ENCODE measurements at places on chromosomes 12 and 14.

GRCh38 chr12:1022032-1022970 lies 31.3 kb downstream of the ERC1 start:
- no peak for DNase-seq

DNA sequence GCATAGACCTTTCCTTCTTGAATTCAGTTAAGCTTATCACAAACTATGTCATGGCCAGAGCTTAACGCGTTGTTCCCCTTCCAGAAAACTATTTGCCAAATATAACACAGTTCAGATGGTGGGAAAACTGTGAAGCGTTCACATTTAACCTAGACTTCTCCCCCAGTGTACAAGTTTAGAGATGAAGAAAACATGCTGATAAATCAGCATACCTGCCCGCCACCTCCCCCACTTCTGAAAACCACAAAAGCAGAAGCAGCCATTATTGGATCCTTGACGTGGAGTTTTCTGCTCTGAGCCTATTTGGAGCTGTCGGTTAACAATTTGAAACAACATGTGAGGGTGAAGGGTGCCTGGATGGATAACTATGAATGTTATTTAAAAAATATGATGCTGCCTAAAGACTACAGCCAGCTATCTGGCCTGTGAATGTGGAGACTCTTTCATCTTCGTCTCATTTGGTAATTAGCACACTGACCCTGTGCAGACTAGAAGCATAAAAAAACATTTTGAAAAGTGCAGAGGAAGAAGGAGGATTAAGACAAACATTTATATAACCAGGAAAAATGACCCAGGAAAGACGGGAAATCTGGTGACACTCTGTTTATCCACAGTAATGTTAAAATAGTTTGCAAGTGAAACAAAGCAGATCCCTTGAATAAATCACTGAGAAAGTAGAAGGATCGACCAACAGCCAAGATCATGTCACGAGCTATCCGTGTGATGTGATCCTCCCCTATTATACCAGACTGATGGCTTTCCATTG lies 408.2 kb downstream of the AEBP2 start:
- DNase-seq, result peak; percentile 68

DNA sequence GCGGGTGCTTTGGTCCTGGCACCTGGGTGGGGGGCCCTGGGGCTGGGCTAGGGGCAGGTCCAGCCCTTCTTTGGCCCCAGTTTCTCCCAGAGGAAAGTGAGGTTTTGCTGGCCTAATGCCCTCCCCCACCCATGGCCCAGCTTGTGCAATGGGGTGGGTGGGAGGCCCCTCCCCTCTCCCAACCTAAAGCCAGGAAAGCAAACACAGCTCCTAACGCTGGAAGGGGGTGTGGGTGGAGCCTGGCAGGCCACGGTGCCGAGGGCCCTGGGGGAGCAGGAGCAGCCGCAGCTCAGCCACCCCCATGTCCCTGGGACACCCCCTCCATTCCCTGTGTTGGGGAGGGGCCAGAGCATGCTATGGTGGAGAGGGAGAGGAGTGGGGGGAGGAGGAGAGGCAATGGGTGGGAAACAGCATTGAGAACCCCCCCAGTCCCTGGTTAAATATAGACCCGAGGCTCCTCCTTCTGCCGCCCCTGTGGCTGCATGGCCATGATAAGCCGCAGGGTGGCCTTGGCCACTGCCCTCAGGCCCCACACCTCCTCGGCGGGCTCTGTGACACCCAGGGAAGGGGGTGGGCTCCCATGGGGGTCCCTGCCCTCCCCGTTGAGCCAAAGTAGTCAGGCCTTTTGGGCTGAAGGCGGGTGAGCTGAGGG lies 4.7 kb downstream of the EXOC3L4 start:
- DNase-seq, result no peak

DNA sequence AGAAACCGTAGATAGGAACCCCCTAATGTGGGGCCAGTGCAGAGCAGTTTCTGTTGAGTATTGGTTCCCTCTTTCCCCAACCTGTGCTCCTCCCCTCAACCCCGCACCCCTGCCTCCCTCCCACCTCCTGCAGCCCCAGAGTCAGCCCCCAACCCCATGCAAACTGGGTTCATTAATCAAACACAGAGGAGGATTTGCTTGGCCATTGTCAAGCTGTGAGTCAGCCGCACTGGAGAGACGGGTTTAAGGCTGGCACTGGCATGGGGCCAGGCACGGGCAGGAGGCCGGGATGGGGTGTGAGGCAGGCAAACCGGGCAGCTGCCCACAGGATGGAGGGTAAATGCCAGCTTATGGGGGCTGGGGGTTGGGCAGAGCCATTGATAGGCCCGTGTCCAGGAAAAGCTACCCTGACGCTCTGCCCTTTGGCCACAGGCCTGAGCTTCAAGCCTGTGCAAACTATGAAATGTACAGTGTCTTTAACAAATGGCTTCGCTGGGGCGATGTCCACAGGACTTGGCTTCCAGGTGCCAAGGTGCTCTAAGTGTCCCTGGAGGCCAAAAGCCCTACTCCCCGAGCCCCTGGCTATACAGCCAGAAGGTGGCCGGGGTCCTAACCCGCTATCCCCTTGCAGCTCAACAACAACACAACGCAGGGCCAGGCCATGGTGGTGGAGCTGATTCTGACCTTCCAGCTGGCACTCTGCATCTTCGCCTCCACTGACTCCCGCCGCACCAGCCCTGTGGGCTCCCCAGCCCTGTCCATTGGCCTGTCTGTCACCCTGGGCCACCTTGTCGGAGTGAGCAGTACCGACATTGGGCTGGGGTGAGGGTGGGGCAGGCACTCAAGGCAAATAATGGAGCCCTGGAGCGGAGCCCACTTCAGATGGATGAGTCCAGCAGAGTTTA lies 1.4 kb downstream of the AQP5 start:
- no peak for DNase-seq

DNA sequence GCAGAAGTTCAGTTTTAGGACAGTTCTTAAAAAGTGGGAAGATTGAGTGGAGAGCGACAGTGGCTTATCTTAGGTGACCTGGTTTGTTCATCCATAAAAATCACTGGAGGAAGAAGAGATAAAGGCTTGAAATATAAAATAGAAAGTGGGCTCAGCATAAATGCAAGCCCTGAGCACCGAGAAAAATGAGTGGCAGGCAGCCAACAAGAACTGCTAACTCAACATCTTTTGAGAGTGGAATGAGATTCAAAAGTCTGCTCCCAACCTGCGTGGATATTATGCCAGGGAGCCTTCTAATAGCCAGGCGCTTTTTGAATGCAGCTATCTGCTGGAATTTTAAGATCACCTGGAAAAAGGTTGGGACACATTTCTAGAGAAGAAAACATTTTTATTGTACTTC lies 666.5 kb downstream of the FLRT2 start:
- peak; percentile 73 for DNase-seq
